H9 (cell line): ENCODE measurements at places on chromosomes 3 and 15.
A peak's percentile ranks its signal among the peaks of the same experiment; 100 is the strongest.

DNA sequence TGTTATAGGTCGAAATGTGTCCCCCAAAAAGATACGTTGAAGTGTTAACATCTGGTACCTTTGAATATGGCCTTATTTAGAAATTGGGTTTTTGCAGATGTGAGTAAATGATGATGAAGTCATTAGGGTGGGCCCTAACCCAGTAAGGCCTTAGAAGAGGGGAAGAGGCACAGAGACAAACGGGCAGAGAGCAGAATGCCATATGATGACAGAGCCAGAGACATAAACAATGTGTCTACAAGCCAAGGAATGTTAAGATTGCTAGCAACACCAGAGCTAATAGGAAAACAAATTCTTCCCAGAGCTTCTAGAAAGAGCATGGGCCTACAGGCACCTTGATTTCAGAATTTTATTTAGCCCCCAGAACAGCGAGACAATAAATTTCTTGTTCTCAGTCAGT lies 693.1 kb upstream of the NECTIN3 start:
- DNase-seq: no peak

DNA sequence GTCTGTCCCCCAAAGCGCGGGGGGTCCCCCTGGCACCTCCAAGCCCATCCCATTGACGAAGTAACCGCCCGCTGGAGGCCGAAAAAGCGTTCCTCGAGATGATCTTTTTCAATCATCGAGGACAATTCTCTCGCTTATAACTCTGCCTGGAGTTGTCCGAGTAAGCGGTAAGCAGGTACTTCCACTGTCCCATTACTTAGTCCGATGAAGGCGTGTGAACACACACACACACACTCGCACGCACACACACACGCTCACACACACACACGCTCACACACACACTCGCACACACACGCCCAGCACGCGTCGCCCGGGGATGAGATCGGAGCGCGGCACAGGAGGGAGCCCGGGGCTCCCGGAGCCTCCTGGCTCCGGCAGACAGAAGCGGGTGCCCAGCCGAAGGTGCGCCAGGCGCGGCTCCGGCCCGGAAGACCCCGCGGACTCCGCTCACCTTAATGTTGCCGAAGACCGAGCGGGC lies 430 bp downstream of the SLCO2A1 start:
- DNase-seq: peak; percentile 46

- no peak for DNase-seq
Measured at GRCh38 chr15:46854564-46854963, 862.7 kb upstream of the SEMA6D start.

DNA sequence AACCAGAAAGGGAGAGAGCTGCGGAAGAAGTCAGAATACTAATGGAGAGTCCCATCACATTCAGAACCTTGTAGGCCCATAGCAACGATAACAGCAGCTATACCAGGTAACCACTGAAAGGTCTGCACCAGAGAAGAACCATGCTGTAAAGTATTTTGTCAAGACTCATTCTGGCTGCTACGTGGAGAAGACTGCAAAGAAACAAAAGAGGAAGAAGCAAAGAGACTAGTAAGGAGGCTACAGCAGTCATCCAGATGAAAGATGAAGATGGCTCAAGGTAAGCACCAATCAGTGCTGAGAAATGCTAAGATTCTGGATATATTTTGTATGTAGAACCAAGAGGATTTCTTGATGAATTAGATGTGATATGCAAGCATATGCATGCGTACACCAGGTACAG lies 39.6 kb downstream of the ACAP2 start:
- no peak for DNase-seq

DNA sequence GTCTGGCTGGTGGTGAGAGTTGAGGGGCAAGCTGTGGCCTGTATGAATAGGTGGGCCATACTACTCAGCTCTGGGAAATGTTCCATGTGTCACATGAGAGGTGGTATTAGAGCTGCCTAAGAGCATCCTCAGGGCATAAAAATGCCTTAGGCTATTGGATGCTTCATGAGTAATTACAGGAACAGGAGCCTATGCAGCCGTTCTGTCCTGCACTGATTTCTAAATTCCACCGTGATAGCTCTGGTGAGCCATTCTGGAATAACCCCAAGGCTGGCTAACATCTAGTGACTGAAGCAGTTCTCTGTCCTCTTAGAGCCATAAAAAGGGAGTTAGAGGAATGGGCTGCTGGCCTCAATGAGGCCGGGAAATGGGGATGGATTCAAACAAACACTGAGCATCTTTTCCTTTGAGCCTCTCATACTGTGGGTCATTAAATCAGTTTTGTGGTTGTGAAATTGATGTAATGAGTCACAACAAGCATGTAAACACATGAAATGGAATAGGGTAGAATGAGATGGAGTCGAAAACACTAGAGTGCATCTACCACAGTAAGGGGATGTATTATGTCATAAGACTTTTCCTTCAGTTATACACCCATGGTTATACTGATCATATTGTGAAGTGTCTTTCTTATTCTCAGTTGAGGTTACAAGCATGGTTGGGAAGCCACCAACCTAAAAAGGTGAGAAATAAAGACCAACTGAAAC lies 41.0 kb downstream of the DGKG start:
- no peak for DNase-seq
